ENCODE measurements at places on chromosomes 3 and 15. TPM values are rescaled to one million over a fixed set of nuclear protein-coding genes. Genes with fewer than 3 reads are reported as not detected.

Gene SERPINI2
- not detected for total RNA-seq

DNA sequence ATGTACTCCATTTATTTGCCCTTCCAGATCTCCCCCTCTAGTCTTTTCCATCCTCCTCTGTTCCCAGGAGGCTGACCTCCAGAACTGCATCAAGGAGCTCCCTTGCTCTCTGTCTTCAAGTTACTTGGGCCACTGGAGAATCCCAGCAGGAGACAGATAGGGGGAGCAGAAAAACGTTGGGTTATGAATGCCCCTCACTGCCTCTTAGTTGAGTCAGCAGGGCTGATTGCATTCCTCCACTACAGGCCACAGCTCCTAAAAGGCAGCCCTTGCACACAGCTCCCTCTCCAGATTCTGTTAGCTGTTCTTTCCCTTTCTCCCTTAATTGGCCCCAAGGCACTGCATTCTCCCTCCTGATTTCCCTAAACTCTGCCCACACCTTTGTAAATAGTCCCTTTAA lies 12.4 kb upstream of the CEP152 start:
- no peak for DNase-seq
- H3K4me1 ChIP-seq: peaks cover 6% of the 10 kb centered on the region
- H3K4me3 ChIP-seq: no peak overlapping the region
- H3K27ac ChIP-seq: no peak overlapping the region
- peaks cover 6% of the 10 kb centered on the region for H3K27me3 ChIP-seq

Gene EFCC1
- total RNA-seq: 0.11 TPM

GRCh38 chr3:134681522-134681900 lies 30.7 kb upstream of the KY start:
- peaks cover 2% of the 10 kb centered on the region for H3K27me3 ChIP-seq
- no peaks in the 10 kb centered on the region for H3K36me3 ChIP-seq
- no peak for DNase-seq
- no peaks in the 10 kb centered on the region for H3K4me1 ChIP-seq
- no peak overlapping the region for H3K27ac ChIP-seq

DNA sequence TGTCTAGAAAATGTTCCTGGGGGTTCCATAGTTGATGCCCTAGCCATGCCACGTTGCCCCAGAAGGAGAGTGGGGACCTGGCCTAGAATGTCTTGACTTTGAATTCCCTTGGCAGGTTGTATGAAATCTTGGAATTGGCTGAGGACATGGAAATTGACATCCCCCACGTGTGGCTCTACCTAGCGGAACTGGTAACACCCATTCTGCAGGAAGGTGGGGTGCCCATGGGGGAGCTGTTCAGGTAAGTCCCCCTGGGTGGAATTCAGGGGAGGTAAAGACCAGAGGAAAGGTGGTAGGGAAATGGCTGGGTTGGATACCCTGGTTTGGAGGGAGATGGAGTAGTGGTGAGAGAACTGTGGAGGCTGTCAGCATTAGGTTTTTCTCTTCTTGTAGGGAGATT lies 8.9 kb upstream of the FAM131A start:
- H3K4me3 ChIP-seq: no peak overlapping the region
- DNase-seq: no peak
- H3K36me3 ChIP-seq: peaks cover 97% of the 10 kb centered on the region
- H3K4me1 ChIP-seq: peaks cover 31% of the 10 kb centered on the region

Gene FAN1
- total RNA-seq: 20.9 TPM

- H3K27me3 ChIP-seq: peaks cover 15% of the 10 kb centered on the region
- no peak for DNase-seq
- no peaks in the 10 kb centered on the region for H3K36me3 ChIP-seq
- H3K4me1 ChIP-seq: peaks cover 3% of the 10 kb centered on the region
- no peak overlapping the region for H3K4me3 ChIP-seq
- H3K27ac ChIP-seq: no peak overlapping the region
These were observed 93.6 kb upstream of the POU1F1 start for GRCh38 chr3:87370007-87370406.

GRCh38 chr3:94301366-94301765 lies 238.5 kb downstream of the NSUN3 start:
- no peak overlapping the region for H3K4me3 ChIP-seq
- no peak for DNase-seq
- H3K27me3 ChIP-seq: no peaks in the 10 kb centered on the region
- no peaks in the 10 kb centered on the region for H3K36me3 ChIP-seq
- H3K4me1 ChIP-seq: no peaks in the 10 kb centered on the region

Gene DPPA4
- total RNA-seq: not detected

Gene ISG20
- total RNA-seq: 38.0 TPM

Gene CHRD
- 0.07 TPM for total RNA-seq

DNA sequence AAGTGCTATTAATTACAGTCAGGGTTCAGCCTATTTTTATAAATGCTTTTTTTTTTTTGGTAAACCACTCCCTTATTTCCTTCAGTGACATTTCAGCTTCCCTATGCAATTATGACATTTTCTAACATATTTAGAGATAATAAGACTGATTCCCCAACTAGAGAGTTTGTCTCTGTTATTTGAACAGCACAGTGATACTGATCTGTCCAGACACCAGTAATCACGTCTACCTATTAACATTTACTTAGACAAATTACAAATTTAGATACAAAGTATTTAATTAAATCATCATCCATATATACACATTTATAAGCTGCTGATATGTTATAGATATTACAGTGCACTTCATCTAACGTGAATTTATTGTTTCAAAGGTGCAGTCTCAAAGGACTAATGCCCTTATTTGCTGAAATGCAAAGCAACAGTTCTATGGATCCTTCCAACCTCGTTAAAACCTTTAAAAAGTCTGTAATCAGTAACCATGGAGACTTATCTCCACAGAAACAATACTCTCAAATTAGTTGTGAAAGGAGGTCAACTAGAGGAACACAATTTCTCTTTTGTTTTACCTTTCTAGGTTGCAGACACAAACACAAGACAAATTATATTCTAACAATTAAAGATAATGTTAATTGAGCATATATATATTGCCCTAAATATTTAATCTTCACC lies 1531.1 kb downstream of the SI start:
- no peak overlapping the region for H3K27ac ChIP-seq
- H3K4me3 ChIP-seq: no peak overlapping the region
- H3K27me3 ChIP-seq: no peaks in the 10 kb centered on the region
- DNase-seq: no peak

DNA sequence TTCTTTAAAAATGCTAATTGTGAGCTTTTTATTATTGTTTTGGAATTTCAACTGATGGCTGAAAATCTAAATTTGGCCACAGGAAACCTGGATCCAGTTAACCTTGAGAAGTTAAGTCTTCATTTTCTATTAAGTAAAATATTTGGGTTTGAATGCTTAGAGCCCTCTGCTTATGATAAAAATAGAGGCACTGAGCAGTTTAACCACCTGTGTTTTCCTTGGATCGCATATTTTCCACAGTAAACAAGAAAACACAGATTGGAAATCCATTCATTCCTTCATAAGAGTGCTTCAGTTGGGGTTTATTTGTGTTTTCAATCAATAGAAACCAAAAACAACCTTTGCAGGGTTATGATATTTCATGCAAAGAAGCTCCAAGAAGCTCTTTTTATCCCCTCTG lies 77.2 kb upstream of the HES1 start:
- no peak overlapping the region for H3K27ac ChIP-seq
- DNase-seq: no peak
- peaks cover 19% of the 10 kb centered on the region for H3K27me3 ChIP-seq
- no peaks in the 10 kb centered on the region for H3K36me3 ChIP-seq
- peaks cover 8% of the 10 kb centered on the region for H3K4me1 ChIP-seq
- no peak overlapping the region for H3K4me3 ChIP-seq

Gene PIK3CA
- total RNA-seq: 16.3 TPM

GRCh38 chr15:39238443-39238842 lies 342.4 kb upstream of the THBS1 start:
- no peak for DNase-seq
- H3K27me3 ChIP-seq: peaks cover 5% of the 10 kb centered on the region
- H3K4me3 ChIP-seq: no peak overlapping the region
- H3K27ac ChIP-seq: no peak overlapping the region
- peaks cover 10% of the 10 kb centered on the region for H3K4me1 ChIP-seq

- no peaks in the 10 kb centered on the region for H3K27me3 ChIP-seq
- H3K27ac ChIP-seq: no peak overlapping the region
- DNase-seq: no peak
- peaks cover 63% of the 10 kb centered on the region for H3K36me3 ChIP-seq
- peaks cover 5% of the 10 kb centered on the region for H3K4me1 ChIP-seq
- H3K4me3 ChIP-seq: no peak overlapping the region
These were observed 16.5 kb downstream of the DIS3L start for GRCh38 chr15:66309828-66310227.

DNA sequence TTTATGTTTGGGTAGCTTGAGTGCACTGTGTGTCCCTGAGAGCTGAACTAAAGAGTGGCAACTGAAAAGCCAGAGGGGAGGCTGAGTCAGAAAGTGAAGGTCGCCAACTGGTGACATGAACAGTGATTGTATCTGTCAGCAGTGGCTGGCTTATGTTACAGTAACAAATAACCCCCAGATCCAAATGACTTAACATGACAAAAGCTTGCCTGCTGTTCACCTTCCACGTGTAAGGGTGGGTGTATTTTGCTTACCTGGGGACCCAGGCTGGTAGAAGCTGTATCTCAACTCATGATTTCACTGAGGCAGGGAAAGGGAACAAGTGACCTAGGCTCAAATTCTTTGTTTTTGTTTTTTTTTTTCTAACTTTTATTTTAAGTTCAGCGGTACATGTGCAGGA lies 147.3 kb downstream of the THSD4 start:
- DNase-seq: no peak
- H3K36me3 ChIP-seq: no peaks in the 10 kb centered on the region
- no peak overlapping the region for H3K4me3 ChIP-seq
- no peak overlapping the region for H3K27ac ChIP-seq
- no peaks in the 10 kb centered on the region for H3K4me1 ChIP-seq
